ENCODE measurements at places on chromosomes 7 and 10.

- DNase-seq, result no peak
These were observed 10.0 kb upstream of the TSPAN12 start for GRCh38 chr7:120867932-120868331.

GRCh38 chr10:6507311-6507710 lies 72.8 kb downstream of the PRKCQ start:
- DNase-seq, result no peak

- DNase-seq, result no peak
These were observed 12.0 kb upstream of the GSAP start for GRCh38 chr7:77427996-77428603.

- no peak for DNase-seq
These were observed 25.1 kb downstream of the AQP1 start for GRCh38 chr7:30936650-30937245.

DNA sequence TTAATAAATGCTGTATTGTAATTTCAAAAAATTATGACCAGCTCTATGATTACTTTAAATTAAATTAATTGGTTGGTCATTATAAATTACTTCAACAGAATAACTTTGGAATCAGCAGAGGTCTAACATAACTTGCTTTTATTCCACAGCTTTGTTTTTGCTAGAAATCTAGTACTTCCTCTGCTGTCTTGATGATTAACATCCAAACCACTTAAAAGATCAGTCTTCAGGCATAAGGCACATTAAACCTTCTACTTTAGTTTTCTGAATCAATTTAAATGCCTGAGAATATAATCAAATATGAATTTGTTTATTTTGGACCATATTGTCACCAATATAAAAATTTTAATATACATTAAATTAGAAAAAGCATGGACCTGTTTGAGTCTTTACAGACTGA lies 465.3 kb downstream of the ARL4A start:
- no peak for DNase-seq

DNA sequence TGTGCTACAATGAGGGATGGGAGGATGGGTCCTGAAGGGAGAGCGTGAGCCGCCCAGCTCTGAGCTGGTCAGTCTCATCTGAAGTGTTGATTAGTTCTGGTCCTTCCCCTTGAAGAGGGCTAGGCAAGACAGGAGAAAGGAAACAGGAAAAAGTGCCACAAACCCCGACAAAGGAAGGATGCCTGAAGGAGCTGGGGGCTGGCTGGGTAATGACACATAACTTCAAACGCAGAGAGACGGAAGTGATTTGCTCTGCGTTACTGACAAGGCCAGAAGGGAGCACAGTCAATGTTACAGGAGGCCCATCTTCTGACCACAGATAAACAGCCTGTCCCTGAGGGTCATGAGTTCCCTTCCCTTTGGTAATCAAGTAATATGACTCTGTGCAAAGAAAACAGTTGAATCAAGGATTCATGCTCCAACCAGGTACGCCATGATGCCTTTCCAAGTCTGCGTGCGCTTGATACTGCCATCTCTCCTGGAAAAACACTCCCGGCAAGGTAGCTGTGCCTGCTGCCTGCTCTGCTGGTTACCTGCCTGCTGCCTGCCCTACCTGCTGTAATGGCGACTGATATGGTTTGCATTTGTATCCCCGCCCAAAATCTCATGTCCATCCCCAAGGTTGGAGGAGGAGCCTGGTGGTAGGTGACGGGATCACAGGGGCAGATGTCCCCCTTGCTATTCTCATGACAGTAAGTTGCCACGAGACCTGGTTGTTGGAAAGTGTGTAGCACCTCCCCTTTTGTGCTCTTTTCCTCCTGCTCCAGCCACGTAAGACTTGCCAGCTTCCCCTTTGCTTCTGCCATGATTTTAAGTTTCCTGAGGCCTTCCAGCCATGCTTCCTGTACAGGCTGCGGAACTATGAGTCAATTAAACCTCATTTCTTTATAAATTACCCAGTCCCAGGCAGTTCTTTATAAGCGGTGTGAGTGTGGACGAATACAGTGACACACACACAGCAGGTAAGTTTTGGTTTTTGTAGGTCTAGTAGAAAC lies 57.9 kb downstream of the GRB10 start:
- no peak for DNase-seq

DNA sequence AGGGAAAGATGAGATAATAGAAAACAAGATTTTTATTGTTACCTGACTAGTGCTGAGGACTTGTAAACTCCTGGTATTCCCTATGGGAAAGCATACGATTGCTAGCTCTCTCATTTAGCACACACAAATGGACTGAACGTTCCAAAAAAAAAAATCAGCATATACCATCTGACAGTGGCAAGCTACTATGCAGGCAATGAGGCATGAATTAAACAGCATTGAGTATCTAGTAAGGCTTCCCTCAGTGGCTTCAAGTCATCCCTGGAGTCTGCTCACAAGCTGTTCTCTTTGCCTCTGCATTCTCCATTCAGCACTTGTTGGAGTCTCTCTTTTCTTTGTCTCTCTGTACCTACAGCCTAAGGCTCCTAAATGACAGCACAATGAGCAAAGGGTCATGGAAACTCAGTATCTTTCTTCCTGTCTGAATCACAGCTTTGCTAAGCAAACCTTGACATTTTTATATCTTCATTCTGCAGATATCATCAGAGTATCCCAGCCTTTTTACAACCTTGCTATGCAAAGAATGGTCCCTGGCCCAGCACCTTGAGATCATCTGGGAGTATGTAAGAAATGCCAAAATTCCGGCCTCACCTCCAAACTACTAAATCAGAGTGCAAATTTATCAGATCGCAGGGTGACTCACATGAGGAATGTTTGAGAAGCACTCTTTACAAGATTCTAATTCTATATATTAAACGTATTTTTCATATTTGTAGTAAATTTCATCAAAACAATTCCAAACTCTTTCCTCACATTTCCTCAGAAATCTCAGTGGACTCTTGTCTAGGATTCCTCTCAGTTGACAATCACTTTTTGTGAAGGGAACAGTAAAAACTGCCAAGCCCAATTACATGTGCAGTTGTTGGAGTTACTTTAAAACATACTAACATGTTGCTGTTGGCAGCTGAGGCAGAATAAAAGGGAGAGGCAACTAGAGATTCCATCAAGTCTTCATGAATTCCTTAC lies 10.8 kb upstream of the LIPA start:
- no peak for DNase-seq

GRCh38 chr10:117899181-117899683 lies 147.5 kb downstream of the RAB11FIP2 start:
- no peak for DNase-seq

- DNase-seq, result no peak
These were observed 751.0 kb downstream of the GRID1 start for GRCh38 chr10:85615556-85615955.

GRCh38 chr10:86254526-86255174 lies 111.9 kb downstream of the GRID1 start:
- no peak for DNase-seq

- DNase-seq, result no peak
These were observed 84.4 kb downstream of the SLIT1 start for GRCh38 chr10:97101166-97101940.

- DNase-seq, result no peak
These were observed 18.6 kb downstream of the AGMO start for GRCh38 chr7:15543256-15543655.
